ENCODE measurements at places on chromosomes 6 and 20.

DNA sequence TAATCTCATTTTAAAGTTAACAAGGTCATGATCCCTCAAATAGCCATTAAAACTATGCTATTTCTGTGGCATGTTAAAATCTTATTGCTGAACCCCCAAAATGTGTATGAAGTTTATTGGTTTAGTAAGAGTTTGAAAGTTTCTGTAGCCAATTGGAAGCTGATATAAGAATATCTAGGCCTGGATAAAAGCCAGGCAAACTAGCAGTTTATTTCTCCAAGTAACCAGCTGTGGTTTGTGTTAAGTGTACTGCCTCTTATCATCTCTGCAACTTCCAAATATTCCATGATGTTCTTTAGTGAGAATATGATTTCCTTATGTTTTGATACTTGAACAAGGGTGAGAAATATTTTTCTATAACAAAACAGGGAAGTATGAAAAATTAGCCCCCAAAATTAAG lies 76.7 kb downstream of the PRSS35 start:
- DNase-seq: no peak

DNA sequence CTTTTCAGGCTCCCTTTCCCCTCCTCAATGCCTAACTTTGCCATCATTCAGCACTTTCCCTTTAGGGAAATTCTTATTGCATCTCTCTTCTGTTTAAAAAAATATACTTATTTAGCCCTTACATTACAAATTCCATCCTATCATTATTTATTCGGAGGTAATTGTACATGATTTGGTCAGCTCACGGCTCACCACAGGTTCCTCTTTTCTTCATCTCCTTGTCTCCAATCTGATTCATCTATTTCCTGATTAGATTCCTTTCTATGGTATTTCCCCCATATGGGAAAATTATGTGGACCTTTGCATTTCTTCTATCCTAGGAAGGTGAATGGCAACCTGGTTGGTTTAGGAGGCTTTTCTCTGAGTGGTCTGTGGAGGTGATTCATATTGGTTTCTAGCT lies 12.9 kb upstream of the EMILIN3 start:
- no peak for DNase-seq

DNA sequence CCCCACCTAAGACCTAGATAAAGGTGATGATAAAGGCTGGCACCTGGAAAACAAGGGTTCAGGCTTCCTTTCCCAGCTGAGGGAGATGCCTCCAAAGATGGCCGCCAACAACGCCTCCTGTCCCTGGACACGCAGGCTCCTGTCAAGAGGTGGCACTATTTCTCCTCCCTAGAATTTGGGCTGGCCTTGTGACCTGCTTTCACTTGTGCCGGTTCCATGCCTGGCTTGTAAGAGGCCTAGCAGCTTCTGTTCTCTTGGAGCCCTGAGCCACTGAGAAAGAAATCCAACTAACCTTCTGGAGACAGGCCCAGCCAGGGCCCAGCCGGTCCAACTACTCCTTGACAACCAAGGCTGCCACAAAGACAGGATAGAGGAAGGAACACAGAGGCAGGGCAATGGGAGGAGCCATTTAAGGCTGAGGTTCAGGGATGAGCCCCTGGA lies 60.2 kb upstream of the RALY start:
- DNase-seq: peak; percentile 48

DNA sequence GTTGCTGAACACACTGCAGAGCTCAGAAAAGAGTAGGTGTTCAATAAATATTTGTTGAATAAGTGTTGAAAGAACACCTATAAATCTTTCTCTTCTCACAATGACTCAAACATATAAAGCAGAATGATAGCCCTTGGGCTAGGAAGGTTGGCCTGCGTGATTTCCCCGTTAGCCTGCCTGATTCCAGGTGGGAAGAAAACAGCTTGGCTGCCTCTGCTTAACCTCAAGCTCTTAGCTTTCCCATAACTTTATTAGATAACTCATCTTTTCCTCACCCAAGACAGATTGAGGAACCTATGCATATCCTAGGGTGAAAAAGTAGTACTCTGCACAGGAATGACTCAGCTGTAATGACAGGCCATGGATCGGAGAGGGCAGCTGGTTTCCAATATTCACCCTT lies 300.3 kb upstream of the ID4 start:
- DNase-seq: no peak

GRCh38 chr20:34774449-34774848 lies 51.0 kb downstream of the NCOA6 start:
- DNase-seq: no peak

DNA sequence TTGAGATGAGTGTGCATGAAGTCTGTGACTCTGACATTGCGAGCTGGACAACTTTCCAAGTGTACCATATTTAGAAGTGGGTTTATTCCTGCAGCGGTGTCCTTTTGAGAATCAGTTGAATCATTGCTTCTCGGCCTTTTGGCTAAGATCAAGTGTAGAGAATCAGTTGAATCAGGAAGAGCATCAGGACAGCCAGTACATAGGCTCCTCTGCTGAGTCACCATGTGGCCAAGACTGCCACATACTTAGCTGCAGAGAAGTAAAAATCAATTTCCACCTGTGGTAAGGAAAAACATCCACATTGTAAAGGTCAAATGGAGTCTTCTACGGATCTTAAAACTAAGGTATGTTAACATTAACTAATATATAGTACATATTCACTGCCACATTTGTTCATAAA lies 428.4 kb upstream of the MARCKS start:
- DNase-seq: no peak

- no peak for DNase-seq
These were observed 14.7 kb downstream of the GNAS start for GRCh38 chr20:58867211-58867610.

GRCh38 chr6:149922642-149923326 lies at the start of gene RAET1G:
Gene RAET1G (minus strand): TSS chr6:149923121. CDS start chr6:149923010, 111 bp downstream.
- peak; percentile 95 for DNase-seq

DNA sequence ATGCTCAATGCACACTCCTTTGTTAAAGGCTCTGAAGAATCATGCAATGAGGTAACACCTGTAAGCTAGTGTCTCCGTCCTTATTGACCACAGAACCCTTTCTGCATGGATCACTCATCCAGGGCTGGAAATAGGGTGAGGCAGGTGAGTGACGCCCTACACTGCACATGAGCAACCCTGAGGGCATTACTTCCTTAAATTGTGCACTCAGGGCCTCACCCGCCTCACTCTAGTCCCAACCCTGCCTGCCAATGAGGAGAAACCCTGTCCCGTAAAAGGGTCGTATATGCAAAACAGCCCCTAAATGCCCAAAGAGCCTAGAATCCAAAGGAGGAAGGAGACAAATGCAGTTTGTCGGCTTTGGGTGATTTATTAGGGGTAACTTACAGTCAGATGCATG lies 33.6 kb upstream of the NOP56 start:
- DNase-seq: no peak

- no peak for DNase-seq
These were observed 89.9 kb downstream of the CARMIL1 start for GRCh38 chr6:25369036-25369432.

GRCh38 chr20:52959125-52959524 lies 13.0 kb upstream of the TSHZ2 start:
- peak; percentile 60 for DNase-seq

DNA sequence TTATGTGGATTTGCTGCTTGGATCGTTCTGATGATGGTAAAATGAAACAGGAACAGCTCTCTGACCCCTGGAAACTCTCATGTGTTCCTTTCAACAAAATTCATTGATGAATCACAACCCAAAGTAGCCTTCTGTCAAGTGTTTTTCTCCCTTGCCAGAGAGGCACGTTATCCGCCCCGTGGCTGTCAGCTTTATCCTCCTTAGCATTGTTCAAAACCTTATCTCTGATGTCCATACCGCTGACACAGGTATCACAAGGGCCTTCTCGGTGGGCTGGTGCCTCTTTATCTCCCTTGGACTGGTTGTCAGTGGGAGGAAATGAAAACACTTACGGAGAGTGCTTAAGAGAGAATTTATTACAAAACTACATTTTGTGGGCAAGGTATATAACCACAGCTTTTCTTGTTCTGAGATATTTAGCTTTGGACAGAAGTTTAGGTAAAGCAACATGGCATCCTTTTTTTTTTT lies 84.9 kb downstream of the TIAM2 start:
- no peak for DNase-seq

DNA sequence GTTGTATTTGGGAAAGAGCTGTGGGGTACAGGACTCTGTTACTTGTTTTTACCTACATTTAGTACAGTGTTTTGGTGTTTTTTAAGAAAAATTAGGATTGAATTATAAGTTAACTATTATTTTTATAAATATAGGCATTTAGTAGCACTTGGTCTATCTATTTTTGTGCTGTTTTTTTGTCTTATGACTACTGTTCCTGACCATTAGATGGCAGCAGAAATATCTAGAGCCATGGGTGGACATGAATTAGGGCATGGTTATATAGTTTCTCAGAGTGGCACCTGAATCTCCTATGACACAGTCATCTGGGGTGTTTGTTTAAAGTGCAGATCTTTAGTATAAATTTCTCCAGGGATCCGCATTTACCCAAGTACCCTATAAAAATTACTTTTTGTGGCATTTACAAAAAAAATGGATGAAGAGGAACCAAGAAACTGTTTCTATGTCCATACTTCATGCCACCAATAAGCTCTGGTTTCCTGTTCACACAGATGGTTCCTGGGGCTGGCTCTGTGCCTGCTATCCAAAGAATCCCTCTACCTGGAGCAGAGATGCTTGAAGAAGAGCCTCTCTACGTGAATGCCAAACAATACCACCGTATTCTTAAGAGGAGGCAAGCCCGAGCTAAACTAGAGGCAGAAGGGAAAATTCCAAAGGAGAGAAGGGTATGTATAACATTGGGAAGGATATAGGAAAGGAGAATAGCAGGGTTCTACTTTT lies 19.8 kb downstream of the NFYA start:
- DNase-seq: no peak

GRCh38 chr20:63029358-63030121 lies 22.8 kb upstream of the BHLHE23 start:
- no peak for DNase-seq

GRCh38 chr6:169619650-169620049 lies 82.2 kb downstream of the WDR27 start:
- DNase-seq: peak; percentile 63

DNA sequence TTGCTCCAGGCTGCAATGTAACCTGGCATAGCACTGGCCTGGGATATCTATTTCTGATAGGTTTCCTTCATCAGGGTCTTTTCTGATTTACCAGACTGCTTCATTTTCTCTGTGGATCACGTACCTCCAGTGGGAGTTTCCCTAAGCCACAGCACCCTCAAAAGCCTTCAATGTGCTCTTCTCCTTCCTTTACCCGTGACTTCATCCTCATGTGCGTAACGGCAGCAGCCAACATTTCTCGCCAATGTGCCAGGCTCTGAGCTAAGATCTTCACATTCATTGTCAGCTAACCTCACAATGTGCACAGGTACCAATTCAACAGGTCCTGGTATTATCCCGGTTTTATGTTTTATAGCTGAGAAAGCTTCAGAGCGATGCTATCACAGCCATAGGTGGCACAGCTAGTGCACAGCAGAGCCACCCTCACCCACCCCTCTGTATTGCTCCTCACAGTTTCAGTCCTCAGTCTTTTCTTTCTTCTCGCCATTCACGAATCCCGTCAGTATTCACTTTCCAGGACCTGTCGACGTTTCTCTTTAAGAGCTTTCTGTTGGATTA lies 58.2 kb downstream of the TNFAIP3 start:
- no peak for DNase-seq

GRCh38 chr20:47980336-47981177 lies 195.3 kb upstream of the SULF2 start:
- DNase-seq: no peak

GRCh38 chr6:100096341-100096740 lies 102.3 kb upstream of the MCHR2 start:
- DNase-seq: no peak

DNA sequence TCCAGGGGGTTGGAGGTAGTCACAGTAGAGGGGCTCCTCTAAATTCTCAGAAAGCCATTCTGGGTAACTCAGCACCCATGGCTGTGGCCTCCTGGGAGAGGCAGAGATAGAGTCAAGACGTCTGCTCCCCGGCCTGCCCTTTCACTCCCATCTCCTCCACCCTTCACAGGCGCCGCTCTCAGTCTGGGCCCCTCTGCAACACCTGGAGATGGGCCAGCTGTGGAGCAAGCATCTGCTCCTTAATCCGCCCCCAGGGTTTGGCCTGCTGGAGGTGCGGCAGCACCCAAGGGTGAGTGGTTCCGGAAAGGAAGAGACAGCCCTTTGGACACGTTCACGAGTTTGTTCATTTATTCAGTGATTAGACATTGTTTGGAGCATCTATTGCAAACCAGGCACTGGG lies 271.3 kb downstream of the BMP7 start:
- no peak for DNase-seq

GRCh38 chr20:50088022-50088421 lies 24.9 kb downstream of the UBE2V1 start:
- no peak for DNase-seq

DNA sequence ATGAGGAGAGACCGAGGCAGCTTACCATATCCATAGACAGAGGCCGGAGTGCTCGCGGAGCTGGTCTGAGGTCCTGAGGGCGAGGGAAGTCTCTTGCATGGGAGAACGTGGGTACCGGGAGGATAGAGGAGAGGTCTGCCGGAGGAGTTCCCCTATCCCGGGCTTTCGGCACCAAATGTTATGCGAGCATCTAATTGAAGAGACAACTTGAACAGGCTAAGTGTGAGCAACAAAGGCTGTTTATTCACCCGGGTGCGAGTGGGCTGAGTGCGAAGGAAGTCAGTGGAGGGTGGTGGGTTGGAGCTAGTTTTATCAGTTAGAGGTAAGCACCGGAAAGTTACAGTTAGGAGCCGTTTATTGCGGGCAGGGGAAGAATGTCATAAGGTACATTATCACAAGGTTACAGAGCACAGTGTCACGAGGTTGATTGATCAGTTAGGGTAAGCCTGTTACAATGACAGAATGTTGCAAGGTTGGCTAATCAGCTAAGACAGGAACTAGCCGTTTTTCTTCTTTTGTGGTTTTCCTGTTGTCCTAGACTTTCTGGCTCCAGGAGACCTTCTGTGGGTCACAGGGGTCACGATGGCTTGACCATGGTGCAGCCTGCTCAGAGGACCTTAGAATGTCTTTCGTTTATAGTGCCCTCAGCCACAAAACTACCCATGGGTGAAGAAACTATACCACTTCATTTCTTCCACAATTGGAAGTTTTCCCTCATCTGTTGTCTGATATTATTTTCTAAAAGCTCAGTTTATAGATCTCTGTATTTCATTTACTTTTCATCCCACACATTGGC lies 746.0 kb upstream of the ADGRB3 start:
- no peak for DNase-seq

DNA sequence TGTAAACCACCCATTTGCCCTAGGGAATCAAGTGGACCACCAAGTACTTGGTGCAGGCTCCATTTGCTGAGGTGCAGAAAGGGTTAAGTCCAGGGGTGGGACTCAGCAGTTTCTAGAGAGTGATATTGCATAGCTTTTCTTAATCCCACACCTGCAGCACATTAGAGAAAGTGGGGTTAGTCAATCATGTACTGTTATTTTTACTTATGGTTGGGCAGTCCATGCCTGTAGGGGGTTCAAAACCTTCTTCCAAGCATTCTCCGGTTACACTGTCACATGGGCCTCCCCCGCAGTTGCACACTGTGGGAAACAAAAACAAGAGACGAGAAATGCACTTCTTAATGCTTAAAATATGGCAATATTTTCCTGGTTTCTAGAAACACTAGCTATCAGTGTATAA lies 65.5 kb downstream of the LAMA4 start:
- peak; percentile 81 for DNase-seq
